ENCODE measurements at places on chromosomes 3 and 15.

- no peak for DNase-seq
Observed at GRCh38 chr15:74383286-74383685, 15.8 kb upstream of the CYP11A1 start.

- no peak for DNase-seq
Observed at GRCh38 chr3:65284961-65285360, 597.2 kb upstream of the ADAMTS9 start.

- no peak for DNase-seq
Observed at GRCh38 chr3:154135511-154136173, 14.5 kb downstream of the ARHGEF26 start.

GRCh38 chr3:53805463-53806159 is 40.6 kb downstream of the CHDH start:
- no peak for DNase-seq

GRCh38 chr3:29478611-29479010 is 197.7 kb downstream of the RBMS3 start:
- no peak for DNase-seq

- DNase-seq: no peak
Observed at GRCh38 chr15:96700555-96700954, 370.1 kb downstream of the NR2F2 start.

- DNase-seq: no peak
Observed at GRCh38 chr3:69304396-69304795, 81.5 kb downstream of the FRMD4B start.

DNA sequence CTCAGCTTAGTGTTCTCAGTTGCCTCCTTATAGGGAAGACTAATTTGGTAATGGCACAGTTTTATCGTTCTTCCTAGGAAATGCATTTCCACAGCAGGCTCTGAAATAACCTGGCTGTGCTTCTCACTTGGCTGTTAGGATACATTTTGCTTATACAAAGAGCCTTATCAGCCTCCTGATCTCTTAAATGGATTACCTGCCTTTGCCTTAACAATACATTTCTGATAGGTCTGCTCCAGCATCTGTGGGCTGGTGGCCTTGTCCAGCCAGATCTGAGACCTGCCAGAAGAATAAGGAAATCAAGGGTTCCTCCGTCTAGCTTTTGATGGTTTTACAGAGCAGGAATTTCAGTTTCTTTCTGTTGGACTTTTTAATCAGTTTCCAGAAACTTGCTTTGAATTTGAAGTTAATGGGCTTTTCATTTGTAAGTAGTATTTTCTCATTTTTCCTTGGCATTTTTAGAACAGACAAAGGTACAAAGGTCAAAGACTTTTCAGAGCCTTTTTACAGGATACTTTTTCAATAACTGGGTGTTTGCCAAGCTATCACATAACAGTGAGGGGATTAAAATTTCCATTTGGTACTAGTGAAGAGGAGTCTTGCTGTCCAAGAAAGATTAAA is 116.3 kb downstream of the AKAP13 start:
- no peak for DNase-seq

DNA sequence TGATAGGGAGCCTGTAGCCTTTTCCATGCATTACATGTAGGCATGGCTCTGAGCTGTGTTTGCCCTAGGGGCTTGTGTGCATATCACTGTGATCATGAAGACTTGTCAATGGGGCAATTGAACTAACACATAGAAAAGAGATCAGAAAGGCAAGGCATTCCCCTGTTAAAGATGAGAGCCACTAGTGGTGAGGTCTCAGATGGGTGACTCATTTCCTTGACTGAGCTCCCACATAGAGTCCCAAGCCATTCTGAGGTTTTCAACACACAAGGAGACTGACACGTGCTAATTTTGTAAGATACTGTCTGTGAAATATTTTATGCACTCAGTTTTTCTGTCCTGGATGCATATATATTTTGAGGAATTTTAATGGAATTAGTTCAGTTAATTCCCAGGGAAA is 53.8 kb downstream of the SAMMSON start:
- no peak for DNase-seq

DNA sequence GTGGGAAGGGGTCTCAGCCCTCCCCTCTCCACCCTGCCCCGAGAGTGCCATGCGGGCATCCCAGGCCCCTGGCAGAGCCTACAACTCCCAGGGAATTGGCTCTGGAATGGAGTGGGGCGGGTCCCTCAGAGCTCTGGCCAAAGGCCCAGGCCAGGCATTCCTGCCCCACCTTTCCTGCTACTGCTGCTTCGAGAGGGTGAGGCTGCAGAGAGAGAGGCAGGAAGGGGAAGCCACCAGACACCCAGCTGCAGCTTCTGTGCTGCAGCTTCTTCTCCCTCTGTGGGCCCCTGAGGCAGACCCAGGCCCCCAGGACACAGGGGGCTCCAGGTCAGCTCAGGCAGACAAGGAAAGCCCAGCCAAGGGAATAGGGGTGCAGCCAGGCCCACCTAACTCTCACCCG is 2.7 kb downstream of the ALS2CL start:
- peak; percentile 40 for DNase-seq

Measured in CD4-positive, CD25-positive, alpha-beta regulatory T cell (primary cell).